Adipocyte (in vitro differentiated cells): ENCODE measurements at places on chromosomes 11 and 22.

DNA sequence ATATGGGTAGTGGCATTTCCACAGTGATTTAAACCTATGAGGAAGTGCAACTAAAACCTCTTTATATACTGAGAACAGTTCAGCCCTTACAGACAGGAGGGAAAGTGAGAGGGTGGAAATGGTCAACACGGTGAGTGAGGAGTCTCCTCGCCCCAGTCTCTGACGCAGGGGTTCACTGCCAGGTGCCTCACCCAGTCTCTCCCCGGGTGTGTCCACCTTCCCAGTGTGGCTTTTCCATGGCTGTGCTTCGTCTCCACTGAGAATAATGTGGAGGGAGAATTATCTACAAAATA, 116.6 kb upstream of the TOP3B start:
- DNase-seq: no peak

DNA sequence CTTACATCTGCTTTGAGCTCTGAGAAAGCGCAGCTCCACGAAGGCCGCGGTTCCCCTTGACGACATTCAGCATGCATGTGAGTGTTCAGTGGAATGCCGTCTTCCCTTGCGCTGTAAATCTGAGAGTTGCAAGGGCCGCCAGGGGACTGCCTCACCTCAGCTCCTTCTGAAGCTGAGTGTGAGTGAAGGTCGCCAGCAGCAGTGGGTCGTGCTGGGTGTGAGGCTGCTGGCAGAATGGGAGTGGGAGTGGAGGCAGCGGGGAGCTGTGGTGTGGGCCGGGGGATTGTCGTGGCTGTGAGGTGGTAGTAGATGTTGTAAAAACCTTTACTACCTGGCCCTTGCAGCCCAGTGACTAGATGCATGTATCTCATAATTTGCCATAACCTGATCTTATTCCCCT, 65.2 kb downstream of the PPP6R2 start:
- DNase-seq: no peak

GRCh38 chr11:19670030-19670791, 42.4 kb upstream of the NAV2 start:
- DNase-seq: no peak

GRCh38 chr11:4063348-4063747, 31.3 kb upstream of the RRM1 start:
- no peak for DNase-seq

- DNase-seq: no peak
These were observed 19.1 kb downstream of the GUCY1A2 start for GRCh38 chr11:106999196-106999595.

GRCh38 chr11:110469127-110469526, 39.4 kb downstream of the FDX1 start:
- no peak for DNase-seq

DNA sequence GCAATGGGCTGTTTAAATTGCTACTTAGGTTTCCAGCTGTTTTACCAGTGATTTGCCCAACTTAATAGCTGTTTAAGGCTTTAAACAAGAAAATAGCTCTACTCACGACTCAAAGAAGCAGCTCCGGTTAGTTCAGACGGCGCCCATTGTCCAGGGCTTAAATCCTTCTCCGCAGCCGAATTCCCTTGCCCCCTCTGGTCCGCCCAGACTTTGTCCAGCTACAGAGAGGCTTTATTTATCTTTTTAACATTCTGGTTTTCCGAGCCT, 20.9 kb upstream of the SCUBE1 start:
- DNase-seq: no peak

DNA sequence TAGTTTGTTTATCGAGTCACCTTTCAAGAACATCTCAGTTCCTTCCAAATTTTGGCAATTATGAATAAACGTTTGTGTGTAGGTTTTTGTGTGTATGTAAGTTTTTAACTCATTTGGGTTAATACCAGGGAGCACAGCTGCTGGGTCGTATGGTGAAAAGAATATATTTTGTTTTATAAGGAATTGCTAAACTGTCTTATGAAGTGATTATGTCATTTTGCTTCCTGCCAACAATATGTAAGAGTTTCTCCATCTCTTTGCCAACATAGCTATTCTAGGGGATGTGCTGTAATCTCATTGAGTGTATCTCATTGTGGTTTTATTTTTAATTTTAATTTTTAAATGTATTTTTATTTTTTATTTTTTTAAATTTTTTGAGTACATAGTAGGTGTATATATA, 27.3 kb downstream of the BCL2L13 start:
- peak; percentile 27 for DNase-seq

- DNase-seq: no peak
These were observed 77.7 kb downstream of the C22orf31 start for GRCh38 chr22:28983788-28984441.

- DNase-seq: peak; percentile 58
These were observed 1.1 kb upstream of the TTLL8 start for GRCh38 chr22:50058906-50059880.

DNA sequence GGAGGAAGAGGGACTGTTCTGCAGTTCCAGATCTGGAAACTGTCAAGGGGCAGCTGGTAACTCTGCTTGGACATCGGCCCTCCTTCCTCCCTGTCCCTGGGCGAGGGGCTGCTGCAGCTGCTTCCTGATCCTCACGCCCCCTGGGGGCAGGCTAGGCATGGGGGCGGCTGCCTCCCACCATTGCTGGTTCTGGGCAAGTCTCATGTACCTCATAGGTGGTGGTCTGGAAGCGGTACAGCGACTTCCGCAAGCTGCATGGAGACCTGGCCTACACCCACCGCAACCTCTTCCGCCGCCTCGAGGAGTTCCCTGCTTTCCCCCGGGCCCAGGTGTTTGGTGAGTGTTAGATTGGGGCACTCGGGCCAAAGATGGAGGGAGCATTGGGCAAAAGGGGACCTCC, 5.0 kb downstream of the SNX15 start:
- no peak for DNase-seq

DNA sequence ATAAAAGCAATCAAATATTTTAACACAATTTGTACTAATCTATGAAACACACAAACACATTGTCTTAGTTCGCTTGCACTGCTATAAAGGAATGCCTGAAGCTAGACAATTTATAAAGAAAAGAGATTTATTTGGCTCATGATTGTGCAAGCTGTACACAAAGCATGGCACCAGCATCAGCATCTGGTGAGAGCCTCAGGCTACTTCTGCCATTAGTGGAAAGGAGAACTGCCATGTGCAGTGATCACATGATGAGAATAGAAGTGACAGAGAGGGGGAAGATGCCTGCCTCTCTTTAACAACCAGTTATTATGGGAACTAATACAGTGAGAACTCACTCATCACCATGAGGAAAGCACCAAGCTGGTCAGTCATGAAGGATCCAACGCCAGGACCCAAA, 105.1 kb downstream of the GUCY1A2 start:
- DNase-seq: no peak
